NCI-H1092 (cell line): ENCODE measurements at places on chromosomes 3 and 15.

GRCh38 chr15:34841262-34841725 lies 45.9 kb upstream of the ACTC1 start:
- no peak for DNase-seq

DNA sequence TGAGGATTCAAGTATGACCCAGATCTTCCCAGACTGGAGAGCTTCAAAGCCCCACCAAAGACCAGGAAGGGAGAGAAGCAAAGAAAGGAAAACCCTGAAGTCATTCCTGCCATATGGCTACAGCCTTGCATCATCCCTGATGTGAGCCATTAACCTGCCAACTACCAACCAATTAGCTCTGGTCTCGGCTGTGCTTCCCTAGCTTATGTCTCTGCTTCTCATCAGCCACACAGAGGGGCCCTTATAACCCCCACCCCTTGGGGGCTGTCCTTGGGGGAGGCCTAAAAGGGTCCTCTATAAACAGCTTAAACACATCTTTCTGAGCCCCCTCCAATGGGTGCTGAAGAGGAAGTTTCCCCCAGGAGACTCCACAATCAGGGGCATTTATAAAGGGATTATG lies 52.8 kb downstream of the NOX5 start:
- no peak for DNase-seq

DNA sequence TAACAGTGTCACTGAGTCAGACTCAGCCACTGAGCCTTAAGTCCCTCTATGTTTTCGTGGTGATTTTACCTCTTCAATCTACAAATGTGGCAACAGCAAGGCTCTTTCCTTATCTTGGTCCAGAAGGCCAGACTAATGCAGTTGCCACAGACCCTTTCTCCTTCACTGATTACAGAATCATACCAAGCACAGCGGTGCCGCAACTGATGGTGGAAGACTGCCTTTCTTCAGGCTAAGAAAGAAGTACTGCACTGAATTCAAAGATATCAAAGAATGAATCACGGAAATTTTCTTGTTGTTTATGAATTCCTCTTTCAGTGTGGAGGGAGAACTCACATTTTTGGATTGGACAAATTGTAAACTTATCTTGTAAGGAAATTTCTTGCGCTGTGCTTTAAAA lies 18.6 kb downstream of the DCP1A start:
- DNase-seq: no peak

- DNase-seq: no peak
Measured at GRCh38 chr15:100879464-100880138, at the start of gene ALDH1A3. Gene ALDH1A3 (plus strand): TSS chr15:100879831. CDS start chr15:100879908, 77 bp downstream.

- no peak for DNase-seq
Measured at GRCh38 chr15:98937413-98938104, 70.0 kb downstream of the PGPEP1L start.

- no peak for DNase-seq
Measured at GRCh38 chr3:55165278-55165677, 237.4 kb upstream of the LRTM1 start.

DNA sequence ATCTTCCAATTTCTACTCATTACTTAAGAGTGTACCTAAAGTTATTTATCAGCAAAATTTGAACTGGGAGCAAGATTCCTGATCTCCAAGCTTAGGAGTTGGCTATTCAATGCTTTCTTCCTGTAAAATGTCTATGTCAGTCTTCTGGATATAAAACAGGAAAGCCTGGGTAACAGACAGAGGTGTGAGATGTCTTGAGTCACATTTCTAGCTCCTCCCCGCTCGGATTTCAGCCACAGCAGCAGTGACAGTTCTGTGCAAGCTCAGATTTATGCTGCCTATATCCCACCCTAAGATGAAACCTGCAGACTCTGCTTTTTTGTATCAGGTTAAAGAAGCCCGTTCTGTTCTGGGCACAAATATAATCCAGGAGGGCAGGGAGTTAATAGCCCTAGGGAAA lies 2.1 kb upstream of the ARMC8 start:
- no peak for DNase-seq

GRCh38 chr3:110583373-110583935 lies 488.2 kb upstream of the NECTIN3 start:
- no peak for DNase-seq

DNA sequence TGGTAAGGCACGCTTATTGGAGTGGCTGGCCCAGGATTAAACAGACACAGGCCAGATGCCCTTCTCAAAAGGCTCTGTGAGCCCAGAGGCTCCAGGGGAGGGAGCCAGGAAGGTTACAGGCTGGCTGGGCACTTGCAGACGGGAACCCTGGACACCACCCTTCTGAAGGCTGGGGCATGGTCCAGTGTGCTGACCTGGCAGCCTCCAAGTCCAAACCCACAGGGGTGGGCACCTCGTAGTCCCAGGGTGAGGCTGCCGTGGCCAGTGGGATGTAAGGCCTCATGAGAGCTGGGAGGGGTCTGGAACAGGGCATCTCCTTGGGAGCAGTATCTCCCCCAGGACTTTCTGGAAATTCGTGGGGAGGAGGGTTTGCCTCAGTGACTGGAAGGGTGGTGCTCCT lies 19.6 kb downstream of the EFCC1 start:
- no peak for DNase-seq

GRCh38 chr15:96322536-96323318 lies 7.8 kb upstream of the NR2F2 start:
- DNase-seq: no peak

GRCh38 chr3:192169332-192169915 lies 557.9 kb downstream of the FGF12 start:
- no peak for DNase-seq

DNA sequence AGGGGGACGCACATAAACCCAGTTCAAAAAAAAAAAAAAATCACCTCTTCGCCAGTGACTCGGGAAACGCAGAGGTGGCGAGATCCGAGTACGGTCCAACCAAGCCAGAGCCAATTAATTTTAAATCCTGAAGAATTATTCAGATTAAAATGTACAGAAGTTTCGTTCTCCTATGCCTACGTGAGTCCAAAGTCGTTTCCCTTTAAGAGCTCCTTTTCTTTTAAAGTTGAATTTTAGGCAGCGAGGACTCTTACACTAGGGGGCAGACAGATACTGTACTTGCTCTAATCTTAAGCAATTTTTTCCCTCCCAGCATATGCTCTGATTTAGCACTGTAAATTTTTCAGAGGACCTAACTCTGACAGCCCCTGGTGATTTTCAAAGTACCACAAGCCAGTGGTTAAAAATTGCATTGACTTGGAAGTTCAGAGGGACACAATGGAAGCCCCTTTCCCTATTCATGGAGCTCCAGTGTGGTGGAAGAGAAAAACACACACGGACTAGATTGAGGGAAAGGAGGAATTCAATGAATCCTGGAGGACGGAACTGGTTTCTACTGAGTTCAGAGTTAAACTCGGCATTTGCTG lies 3.3 kb upstream of the NR2F2 start:
- no peak for DNase-seq

DNA sequence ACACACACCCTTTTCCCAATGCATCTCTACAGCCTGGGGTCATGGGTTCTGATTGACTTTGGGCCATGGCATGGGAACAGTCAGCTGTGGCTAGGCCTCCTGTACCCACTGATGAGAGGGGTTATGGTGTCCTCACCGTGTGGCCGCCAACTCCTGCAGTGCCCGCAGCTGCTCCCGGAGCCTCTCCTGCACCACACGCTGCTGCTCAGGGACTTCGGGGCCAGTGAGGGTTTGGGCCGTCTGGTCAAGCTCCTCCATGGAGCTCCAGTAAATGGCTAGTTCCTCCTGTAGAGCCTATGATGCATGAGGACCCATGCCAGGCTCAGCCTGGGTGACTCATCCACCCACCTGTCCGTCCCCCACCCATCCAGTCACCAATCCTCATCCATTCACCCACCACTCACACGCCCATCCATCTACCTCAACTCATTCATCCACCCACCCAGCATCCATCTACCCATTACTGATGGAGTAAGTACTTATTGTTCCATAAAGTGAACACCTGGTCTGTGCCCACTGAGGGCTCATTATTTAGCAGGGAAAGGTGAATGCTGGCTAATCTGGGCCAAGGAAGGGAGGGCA lies 21.6 kb downstream of the SPTBN5 start:
- no peak for DNase-seq

GRCh38 chr15:56719774-56720555 lies 13.3 kb downstream of the ZNF280D start:
- DNase-seq: no peak

GRCh38 chr3:127197300-127198189 lies 4.6 kb downstream of the PRR23E start:
- DNase-seq: no peak

GRCh38 chr15:90681480-90681879 lies 35.7 kb upstream of the BLM start:
- DNase-seq: no peak

DNA sequence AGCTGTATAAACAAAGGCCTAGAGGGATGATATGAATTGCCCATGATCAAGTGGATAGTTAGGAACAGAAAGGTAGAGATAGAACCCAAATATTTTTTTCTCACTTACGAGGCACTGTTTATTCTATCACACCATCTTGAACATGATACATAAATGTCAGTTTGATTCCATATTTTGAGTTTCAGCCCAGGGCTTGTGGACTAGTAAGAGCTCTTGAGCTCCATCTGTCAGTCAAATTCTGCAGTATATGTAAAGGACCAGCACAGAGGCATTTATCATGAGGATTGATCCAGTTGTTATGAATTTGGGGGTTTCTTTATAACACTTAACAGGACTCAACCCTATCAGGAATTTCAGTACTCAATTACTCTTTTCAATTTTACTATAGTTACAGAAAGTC lies 4.8 kb downstream of the SLC27A2 start:
- no peak for DNase-seq

- DNase-seq: no peak
Measured at GRCh38 chr3:58570851-58571250, 6.3 kb downstream of the FAM107A start.

DNA sequence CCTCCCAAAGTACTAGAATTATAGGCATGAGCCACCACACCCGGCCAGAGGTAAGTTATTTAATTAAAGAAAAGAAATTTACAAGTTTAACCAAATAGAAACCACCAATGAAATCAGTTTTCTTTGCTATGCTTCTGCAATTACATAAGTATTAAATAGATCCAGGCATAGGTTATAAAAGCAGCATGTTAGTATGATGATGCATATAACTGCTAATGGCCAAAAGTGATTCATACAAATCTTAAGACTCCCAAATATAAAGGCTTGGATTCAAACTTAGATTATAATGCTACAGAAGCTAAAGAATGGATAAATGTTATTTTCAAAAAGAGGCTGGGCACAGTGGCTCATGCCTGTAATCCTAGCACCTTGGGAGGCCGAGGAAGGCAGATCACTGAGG lies 32.8 kb upstream of the HDC start:
- DNase-seq: no peak

- no peak for DNase-seq
Measured at GRCh38 chr3:47877290-47877689, 74.4 kb downstream of the DHX30 start.

DNA sequence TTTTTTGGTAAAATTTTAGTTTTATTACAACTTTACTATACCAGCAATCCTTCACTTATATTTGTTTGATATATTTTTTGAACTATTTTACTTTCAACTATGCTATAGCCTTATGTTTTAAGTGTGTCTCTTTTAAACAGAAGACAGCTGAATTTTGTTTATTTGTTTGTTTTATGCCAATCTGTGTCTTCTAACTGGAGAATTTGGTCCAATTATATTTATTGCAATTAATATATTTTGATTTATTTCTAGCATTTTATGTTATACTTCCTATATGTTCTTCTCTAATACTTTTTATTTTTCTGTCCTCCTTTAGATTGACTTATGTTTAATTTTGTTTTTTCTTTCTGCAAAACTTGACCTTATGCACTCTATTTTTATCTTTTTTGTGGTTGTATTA lies 4.9 kb upstream of the MME start:
- no peak for DNase-seq

DNA sequence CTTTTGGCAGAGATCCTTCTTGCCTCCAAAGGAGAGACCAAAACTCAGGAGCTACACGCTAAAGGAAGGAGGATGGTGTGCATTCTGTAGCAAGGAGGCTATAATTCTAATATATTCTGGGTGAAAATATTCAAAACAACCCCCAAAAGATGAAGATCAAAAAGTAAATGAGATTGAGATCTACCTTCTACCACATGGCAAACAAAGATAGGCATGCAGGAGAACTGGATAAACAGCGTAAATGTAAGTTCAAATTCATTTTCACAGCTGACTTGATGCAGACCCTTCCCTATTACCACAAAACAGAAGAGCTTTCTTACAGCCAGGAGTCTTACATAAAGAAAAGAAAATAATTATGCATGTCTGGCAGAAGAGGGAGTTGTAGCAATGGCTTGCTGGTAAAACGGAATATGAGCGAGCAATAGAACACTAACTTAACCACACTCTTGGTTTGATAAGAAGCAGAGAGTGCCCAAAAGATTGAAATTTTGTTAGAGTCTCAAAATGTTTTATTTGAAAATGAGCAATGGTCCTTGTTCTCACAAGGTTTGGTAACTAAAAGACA lies 272.7 kb downstream of the MECOM start:
- no peak for DNase-seq

DNA sequence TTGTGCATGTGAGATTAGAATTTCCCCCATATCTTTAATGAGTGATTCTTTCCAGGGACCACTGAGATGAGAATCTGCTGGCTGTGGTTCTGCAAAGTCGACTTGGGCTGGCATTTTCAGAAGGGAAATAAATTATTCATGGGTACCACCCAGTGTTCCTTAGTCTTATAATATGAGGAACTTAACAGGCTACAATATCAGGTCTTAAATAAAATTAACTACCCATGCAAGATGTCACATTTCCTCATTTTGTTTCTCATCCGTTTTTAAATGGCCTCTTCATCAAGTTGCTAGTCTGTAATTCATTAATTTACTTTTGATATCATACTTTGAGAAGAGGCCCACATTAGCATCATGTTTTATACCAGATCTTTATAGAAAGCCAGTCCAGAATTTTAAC lies 58.3 kb upstream of the SKOR1 start:
- DNase-seq: no peak

- no peak for DNase-seq
Measured at GRCh38 chr3:55588146-55588765, 101.2 kb upstream of the WNT5A start.

DNA sequence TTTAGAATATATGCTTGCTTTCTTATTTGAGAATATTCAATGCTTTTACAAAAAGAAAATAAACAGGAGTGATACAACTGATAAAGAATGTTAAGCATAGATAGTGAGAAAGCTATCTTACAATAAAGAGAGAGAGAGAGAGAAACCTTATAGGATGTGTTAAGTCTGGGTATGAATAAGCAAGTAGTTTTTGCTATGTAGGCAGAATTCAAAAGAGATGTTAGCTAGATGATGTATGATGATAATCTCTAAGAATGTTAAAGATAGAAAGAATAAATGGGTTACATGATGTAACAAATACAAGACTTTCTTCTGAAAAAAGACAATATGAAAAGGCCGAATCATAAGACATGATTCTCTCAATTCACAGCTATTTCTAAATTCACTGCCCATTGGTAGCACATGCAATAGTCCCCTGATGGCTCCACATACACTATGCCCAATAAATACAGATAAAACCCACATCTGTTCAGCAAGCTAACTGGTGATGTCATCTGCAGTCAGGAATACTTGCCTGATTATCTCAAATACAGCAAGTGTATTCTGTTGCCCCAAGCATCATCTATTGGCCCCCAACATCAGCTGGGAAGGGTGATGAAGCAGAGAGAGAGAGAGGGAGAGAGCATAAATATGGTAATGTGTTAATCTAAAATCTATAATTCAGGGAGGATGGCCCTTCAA lies 169.2 kb upstream of the LYSMD4 start:
- DNase-seq: no peak
